ENCODE measurements at places on chromosomes 5 and 9. TPM values are rescaled to one million over a fixed set of nuclear protein-coding genes. Genes with fewer than 3 reads are reported as not detected.

MYOT gene
- not detected for total RNA-seq

DPM2 gene
- 19.4 TPM for total RNA-seq

C9orf50 gene
- total RNA-seq = not detected

ENHO gene
- total RNA-seq = 4.0 TPM

PCDHB13 gene
- 6.0 TPM for total RNA-seq

NOXA1 gene
- total RNA-seq = 2.2 TPM

DNA sequence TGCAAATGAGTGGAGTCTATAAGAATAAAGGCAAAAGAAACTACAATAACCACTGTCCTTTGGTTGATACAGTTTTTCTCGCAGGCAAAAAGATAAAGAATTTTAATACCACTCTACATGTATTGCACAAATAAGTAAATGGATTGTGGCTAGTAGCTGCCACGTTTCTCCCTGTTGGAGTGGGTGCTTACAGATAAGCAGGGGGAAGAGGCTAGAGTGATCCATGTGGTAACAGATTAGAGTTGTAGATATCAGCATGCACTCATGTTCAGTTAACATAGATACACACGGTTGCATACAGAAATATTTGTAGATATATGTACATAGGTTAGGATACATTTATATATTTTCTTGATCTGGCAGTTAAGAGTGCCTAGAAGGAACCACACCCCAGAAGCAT, 179.5 kb downstream of the ARHGEF28 start:
- H3K36me3 ChIP-seq = no peaks in the 10 kb centered on the region
- H3K4me3 ChIP-seq = no peak overlapping the region
- DNase-seq = no peak
- H3K27me3 ChIP-seq = no peaks in the 10 kb centered on the region

DNA sequence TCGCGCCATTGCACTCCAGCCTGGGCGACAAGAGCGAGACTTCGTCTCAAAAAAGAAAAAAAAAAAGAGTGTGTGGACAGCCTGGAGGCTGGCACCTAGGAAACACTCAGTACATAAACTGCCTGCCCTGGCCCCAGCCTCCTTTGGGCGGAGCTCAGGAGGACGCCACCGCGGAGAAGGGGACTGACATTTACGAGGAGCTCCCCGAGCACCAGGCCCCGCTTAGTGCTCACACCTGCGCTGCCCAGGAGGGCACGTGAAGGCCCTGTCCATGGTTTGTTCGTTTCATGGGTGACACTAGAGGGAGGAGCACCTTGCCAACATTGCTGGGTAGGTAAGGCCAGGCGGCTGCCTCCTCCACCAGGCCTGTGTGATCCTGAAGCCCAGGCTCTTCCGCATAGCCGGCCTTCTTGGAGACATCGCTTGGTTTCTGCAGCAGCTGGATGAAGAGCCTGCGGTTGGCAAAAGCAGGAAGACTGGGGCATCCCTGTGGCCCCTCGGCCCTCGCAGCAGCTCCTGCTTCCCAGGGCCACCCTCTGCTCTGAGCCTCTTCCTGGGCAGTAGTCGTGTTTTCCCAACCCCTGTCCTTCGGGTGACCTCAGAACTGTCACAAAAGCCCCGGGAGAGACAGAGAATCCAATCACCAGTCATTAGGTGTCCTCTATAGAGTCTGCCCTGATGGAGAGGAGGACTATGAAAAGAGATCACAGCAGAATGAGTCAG, 26.2 kb upstream of the LAMC3 start:
- H3K36me3 ChIP-seq = no peaks in the 10 kb centered on the region
- H3K27me3 ChIP-seq = peaks cover 19% of the 10 kb centered on the region
- no peaks in the 10 kb centered on the region for H3K4me1 ChIP-seq

GRCh38 chr5:128762661-128763306, 202.5 kb upstream of the SLC27A6 start:
- H3K4me1 ChIP-seq = no peaks in the 10 kb centered on the region
- H3K27me3 ChIP-seq = no peaks in the 10 kb centered on the region
- no peak overlapping the region for H3K27ac ChIP-seq
- no peak overlapping the region for H3K4me3 ChIP-seq
- no peaks in the 10 kb centered on the region for H3K36me3 ChIP-seq
- DNase-seq = no peak

DNA sequence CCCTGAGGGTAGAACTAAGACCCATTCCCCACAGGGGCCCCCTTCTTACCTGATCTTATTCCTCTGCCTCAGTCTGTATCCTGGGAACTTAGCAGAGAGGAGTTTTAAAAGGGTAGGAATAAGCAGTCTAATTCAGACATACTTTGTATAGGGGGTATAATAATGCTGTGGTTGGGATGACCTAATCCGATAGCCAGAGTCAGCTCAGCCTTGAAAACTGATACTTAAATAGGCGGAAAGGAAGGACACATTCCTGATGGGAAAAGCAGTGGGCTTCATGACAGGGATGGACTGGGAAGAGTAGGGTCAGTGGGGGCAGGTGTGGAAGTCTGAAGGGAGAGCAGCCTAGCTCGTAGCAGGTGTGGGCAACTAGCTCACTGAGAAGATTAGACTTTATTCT, 52.2 kb upstream of the TESK1 start:
- DNase-seq = no peak
- H3K27ac ChIP-seq = no peak overlapping the region
- peaks cover 33% of the 10 kb centered on the region for H3K36me3 ChIP-seq

- H3K4me1 ChIP-seq = peaks cover 7% of the 10 kb centered on the region
- no peaks in the 10 kb centered on the region for H3K36me3 ChIP-seq
- H3K27me3 ChIP-seq = no peaks in the 10 kb centered on the region
- H3K27ac ChIP-seq = no peak overlapping the region
Measured at GRCh38 chr5:71883742-71884103, 164.6 kb downstream of the CARTPT start.

GRCh38 chr5:127820910-127821553, 117.8 kb downstream of the CCDC192 start:
- H3K27ac ChIP-seq = no peak overlapping the region
- H3K27me3 ChIP-seq = no peaks in the 10 kb centered on the region
- DNase-seq = no peak
- no peaks in the 10 kb centered on the region for H3K4me1 ChIP-seq
- H3K36me3 ChIP-seq = no peaks in the 10 kb centered on the region
- no peak overlapping the region for H3K4me3 ChIP-seq

- DNase-seq = no peak
- no peaks in the 10 kb centered on the region for H3K36me3 ChIP-seq
- peaks cover 1% of the 10 kb centered on the region for H3K4me1 ChIP-seq
- no peak overlapping the region for H3K4me3 ChIP-seq
Measured at GRCh38 chr9:82554381-82554780, 508.6 kb downstream of the RASEF start.

DNA sequence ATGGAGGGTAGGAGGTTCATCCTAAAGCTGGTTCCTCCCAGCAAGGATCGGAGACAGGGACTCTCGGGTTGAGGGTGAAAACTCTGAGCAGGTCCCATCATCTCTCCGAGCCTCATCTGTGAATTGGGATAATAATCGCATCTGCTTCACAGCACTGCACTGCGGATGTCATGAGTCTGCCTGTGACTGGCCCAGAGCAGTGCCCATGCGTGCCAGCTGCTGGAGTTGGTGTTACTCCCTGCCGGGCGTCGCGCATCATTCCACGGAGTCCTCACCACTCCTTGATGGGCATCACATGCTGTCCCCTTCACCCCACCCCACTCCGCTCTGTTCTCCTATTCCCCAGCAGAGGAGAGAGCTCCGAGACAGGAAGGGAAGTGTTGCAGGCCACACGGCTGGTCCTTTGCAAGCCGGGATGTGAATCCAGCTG, 35.1 kb upstream of the ORM1 start:
- H3K27ac ChIP-seq = no peak overlapping the region
- H3K4me3 ChIP-seq = no peak overlapping the region
- H3K27me3 ChIP-seq = no peaks in the 10 kb centered on the region
- DNase-seq = peak; percentile 59
- H3K36me3 ChIP-seq = peaks cover 5% of the 10 kb centered on the region
- H3K4me1 ChIP-seq = peaks cover 32% of the 10 kb centered on the region

All from suprapubic skin (tissue), 4 donors.